ENCODE measurements at places on chromosomes 3 and 15. TPM values are rescaled to one million over a fixed set of nuclear protein-coding genes. Genes with fewer than 3 reads are reported as not detected.

The SRGAP3 gene
- total RNA-seq = 6.1 TPM

The IL17RB gene
- 18.6 TPM for total RNA-seq

The CEMIP gene
- 2.1 TPM for total RNA-seq

The FGD5 gene
- total RNA-seq = 4.4 TPM

The NOX5 gene
- 0.17 TPM for total RNA-seq

The MNS1 gene
- 2.8 TPM for total RNA-seq

The SPESP1 gene
- total RNA-seq = 5.9 TPM

The GRIP2 gene
- total RNA-seq = 0.47 TPM

The SEMA3G gene
- 2.4 TPM for total RNA-seq

The SLC22A13 gene
- 1.1 TPM for total RNA-seq

The REC114 gene
- not detected for total RNA-seq

The UNC45A gene
- 74.5 TPM for total RNA-seq

DNA sequence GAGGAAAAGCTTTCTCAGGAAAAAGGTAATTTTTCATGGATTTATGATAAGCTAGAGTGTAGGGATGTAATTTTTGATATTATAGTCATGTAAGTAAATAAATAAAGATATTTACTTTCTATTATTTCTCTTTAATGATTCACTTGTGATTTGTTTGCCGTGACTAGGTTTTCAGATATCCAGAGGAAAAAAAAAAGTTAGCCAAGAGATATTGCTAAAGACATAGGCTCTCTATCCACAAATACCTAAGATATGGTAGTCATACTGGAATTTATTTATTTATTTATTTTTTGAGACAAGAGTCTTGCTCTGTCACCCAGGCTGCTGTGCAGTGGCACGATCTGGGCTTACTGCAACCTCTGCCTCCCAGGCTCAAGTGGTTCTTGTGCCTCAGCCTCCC is 59.9 kb downstream of the AP4E1 start:
- H3K36me3 ChIP-seq = no peaks in the 10 kb centered on the region
- DNase-seq = no peak
- H3K4me1 ChIP-seq = no peaks in the 10 kb centered on the region
- no peak overlapping the region for H3K27ac ChIP-seq
- H3K4me3 ChIP-seq = no peak overlapping the region

DNA sequence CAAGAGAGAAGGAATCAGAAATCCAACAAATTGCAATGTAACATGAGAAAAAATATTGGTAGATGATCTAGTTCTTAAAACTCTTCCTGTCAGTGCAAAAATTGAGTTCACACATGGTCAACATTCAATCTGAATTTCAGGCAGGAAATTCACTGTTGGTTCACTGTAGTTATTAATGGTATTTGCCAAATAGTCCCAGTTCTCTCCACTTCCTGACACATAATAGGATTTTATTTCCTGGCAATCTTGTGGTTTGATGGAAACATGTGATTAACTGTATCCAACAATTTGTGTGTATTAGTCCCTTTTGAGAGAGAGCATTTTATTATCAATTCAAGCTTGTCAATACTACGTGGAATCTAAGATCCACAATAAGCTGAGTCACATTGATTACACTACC is 1103.1 kb downstream of the ROBO2 start:
- H3K27ac ChIP-seq = no peak overlapping the region
- H3K27me3 ChIP-seq = no peaks in the 10 kb centered on the region
- no peaks in the 10 kb centered on the region for H3K4me1 ChIP-seq
- H3K36me3 ChIP-seq = no peaks in the 10 kb centered on the region

- H3K4me1 ChIP-seq = peaks cover 12% of the 10 kb centered on the region
- H3K36me3 ChIP-seq = no peaks in the 10 kb centered on the region
- DNase-seq = peak; percentile 93
- H3K27ac ChIP-seq = peak overlapping the region; percentile 88
- H3K4me3 ChIP-seq = no peak overlapping the region
- no peaks in the 10 kb centered on the region for H3K27me3 ChIP-seq
Observed at GRCh38 chr3:5017925-5018531, 38.8 kb downstream of the BHLHE40 start.

- H3K27ac ChIP-seq = no peak overlapping the region
- no peaks in the 10 kb centered on the region for H3K4me1 ChIP-seq
- no peaks in the 10 kb centered on the region for H3K27me3 ChIP-seq
- no peak overlapping the region for H3K4me3 ChIP-seq
Observed at GRCh38 chr15:38532728-38533127, 31.9 kb downstream of the RASGRP1 start.

GRCh38 chr3:112097378-112097777 is 11.2 kb downstream of the C3orf52 start:
- no peaks in the 10 kb centered on the region for H3K4me1 ChIP-seq
- H3K36me3 ChIP-seq = no peaks in the 10 kb centered on the region
- H3K27ac ChIP-seq = peak overlapping the region; percentile 44

- DNase-seq = no peak
- no peaks in the 10 kb centered on the region for H3K4me1 ChIP-seq
- H3K4me3 ChIP-seq = no peak overlapping the region
- no peaks in the 10 kb centered on the region for H3K27me3 ChIP-seq
Observed at GRCh38 chr3:173624086-173624485, 226.5 kb downstream of the NLGN1 start.

DNA sequence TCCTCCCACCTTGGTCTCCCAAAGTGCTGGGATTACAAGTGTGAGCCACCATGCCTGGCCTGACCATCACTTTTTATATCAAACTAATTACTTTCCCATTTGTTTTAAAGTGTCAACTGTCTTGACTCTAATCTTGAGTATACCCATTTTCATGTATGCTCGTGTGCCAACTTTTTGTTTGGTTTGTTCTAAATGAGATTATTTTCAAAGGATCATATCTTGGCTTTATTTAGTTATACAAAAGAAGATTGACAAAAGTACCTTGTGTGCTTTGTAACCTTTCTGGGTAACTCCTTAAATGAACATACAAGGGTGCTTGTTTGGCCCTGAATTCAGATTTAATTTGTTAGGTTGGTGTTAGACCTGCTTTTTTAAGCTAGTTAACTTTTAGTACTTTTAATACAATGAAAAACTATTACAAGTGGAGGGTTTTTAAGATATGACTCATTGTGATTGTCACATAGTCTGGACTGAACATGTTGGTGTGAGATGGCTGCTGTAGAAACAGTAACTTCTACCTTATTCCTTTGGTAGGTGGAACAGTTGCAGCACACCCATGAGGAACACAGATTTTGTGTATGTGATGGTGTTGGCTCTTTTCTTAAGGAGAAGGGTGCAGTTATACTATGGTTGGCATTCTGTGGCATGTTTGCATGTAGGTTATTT is 10.7 kb downstream of the KIF23 start:
- H3K27ac ChIP-seq = no peak overlapping the region
- no peak overlapping the region for H3K4me3 ChIP-seq
- no peaks in the 10 kb centered on the region for H3K36me3 ChIP-seq
- no peaks in the 10 kb centered on the region for H3K27me3 ChIP-seq
- no peak for DNase-seq

DNA sequence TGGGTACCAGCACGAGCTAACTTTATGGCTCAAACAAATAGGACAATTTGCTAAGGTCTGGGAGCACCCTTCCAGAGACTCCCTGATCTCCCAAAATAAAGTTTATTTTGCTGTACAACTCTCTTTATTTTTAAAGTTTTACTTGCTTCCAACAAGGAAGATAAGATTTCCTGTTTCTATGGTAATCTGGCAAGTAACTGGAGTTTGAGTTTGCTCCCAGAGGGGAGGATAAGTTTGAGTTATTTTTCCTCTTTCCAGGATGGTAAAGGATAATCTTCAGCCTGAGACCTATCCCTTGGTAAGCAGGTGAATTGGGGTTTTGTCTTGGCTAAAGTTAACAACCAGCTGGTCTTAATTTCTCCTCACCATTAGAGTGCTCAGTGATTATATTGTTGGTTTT is 1019.4 kb upstream of the ALCAM start:
- no peaks in the 10 kb centered on the region for H3K4me1 ChIP-seq
- no peak for DNase-seq
- H3K4me3 ChIP-seq = no peak overlapping the region
- H3K36me3 ChIP-seq = no peaks in the 10 kb centered on the region
- H3K27me3 ChIP-seq = no peaks in the 10 kb centered on the region
- H3K27ac ChIP-seq = no peak overlapping the region

DNA sequence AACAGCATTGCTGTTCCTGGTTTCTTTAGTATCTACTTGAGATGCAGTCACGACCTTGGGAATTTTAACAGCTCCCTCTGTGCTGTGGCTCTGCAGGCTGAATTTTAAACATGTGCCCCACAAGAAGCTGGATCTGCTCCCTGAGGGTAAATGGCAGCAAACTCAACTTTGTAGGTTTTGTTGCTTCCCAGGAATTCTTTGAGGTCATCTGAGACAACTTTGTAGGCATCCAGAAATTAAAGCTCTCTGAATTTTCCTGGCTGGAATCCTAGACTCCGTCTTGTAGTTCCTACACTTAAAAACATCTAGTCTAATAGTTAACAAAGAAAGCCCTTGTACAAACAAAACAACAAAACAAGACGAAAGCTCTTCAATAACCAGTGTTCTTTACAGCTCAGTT is 366.3 kb downstream of the FEZF2 start:
- no peak overlapping the region for H3K4me3 ChIP-seq
- H3K27ac ChIP-seq = no peak overlapping the region
- DNase-seq = no peak
- H3K4me1 ChIP-seq = no peaks in the 10 kb centered on the region

DNA sequence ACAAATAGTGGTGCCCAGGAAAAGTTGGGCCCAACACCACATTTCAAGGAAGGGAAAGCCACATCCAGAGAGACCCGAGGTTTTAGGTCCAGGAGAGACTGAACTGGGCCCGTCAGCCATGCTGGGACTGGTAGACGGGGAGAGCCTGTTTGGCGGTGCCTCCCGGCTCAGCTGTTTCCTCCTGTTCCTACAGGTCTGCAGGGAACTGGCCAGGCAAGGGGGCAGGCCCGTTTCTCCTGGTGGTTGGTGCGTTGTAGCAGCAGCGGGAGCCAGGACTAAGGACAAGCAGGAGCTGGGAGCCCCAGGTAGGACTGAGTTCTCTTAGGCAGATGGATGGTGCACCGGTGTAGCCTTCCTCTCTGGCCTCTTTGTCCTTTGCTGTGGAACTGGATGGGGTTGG is 3.9 kb downstream of the PRKCD start:
- no peak overlapping the region for H3K27ac ChIP-seq
- H3K36me3 ChIP-seq = no peaks in the 10 kb centered on the region
- no peak overlapping the region for H3K4me3 ChIP-seq
- no peaks in the 10 kb centered on the region for H3K27me3 ChIP-seq

DNA sequence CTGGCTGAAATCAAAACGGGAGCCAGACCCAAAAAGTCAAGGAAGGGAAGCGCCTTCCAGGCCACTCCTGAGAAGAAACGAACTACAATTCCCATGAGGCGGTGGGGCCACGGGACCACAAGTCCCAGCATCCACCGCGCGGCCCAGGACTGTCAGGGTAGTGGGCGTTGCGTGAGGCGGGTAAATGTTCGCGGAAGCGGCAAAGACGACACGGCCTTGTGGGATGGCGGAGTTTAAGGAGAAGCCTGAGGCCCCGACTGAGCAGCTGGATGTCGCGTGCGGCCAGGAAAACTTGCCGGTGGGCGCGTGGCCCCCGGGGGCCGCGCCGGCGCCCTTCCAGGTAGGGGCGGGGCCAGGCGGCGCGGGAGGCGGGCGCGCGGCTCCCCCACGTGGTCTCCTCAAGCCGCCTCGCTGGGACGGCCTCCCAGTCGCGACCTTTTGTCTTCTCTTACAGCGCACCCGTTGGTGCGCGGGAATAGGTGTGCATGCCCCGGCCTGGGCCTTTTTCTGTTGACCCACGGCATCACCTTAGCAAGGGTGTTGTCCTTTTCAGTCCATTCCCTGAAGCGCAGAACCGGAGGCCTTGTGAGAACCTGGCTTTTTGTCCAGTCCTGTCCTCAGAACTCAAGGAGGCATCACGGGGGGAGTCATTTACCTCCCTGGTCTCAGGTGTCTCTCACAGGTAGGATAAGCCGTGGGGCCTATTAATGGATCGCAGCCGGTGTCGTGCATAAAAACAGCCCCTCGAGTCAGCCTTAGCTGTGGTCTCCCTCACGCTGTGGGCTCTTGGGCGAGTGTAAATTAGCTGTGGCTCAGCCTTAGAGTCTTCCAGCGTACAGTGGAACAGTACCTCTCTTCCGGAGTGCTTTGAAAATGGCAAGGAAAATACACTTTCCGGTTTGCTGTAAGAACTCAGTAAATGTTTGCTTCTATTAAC is at the start of gene SETMAR:
SETMAR (plus strand) TSS at position 183 of the 937 bp plus-strand sequence; CDS start at position 185, 2 bp downstream.
- DNase-seq = peak; percentile 91
- H3K27ac ChIP-seq = peak within 1 kb of the TSS; percentile 85
- no peaks in the 10 kb centered on the region for H3K36me3 ChIP-seq
- H3K27me3 ChIP-seq = no peaks in the 10 kb centered on the region

GRCh38 chr3:13547591-13548371 is 1.1 kb upstream of the FBLN2 start:
- H3K4me1 ChIP-seq = no peaks in the 10 kb centered on the region
- no peak overlapping the region for H3K27ac ChIP-seq
- DNase-seq = no peak

DNA sequence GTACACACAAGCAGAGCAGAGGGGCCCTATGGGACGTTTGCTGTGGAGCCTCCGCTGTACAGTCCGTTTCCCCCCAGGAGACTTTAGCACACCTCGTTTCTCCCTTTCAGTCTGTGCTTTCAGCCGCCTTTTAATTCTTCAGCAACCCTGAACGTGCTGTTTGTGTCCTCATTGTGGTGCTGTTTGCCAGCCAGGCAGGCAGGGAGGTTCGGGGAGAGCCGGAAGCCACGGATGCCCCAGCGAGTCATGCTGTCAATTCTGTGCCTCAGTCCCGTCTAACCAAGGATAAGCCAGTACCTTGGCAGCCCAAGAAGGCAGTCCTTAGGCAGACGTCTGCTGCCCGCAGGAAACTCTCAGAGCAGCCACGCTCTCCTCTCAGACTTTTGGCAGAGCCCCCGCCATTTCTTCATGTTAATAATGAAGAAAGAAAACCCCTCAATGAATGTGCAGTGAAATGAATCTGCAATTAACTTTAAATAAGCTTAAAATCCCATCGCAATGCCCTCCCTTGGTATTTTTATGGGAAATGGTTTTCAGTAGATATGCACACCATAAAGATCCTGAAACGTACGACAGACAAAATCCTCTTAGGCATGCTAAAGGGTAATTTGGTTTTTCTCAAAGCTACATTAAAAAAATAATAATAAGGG is 158.6 kb downstream of the UACA start:
- H3K27ac ChIP-seq = no peak overlapping the region
- H3K4me1 ChIP-seq = no peaks in the 10 kb centered on the region
- no peaks in the 10 kb centered on the region for H3K36me3 ChIP-seq
- DNase-seq = no peak
- no peak overlapping the region for H3K4me3 ChIP-seq

DNA sequence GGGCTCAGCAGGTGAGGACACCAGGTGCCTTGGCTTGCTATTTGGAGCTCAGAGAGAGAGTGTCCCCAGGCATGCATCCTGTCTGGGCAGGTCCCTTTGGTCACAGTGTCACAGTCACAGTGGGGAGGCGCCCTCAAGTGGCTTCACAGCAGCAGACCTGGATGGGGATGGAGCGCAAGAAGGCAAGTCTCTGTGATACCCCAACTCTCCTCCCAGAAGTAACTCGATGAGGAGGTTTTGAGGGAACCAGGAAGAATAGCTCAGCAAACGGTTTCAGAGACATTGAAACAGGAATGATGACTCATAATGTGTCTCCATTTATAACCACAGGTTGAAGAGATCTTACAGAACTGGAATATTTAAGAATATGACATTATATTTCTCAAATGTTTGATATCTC is 66.5 kb upstream of the SH3GL3 start:
- no peak overlapping the region for H3K27ac ChIP-seq
- H3K36me3 ChIP-seq = no peaks in the 10 kb centered on the region
- H3K4me3 ChIP-seq = no peak overlapping the region
- peaks cover 13% of the 10 kb centered on the region for H3K27me3 ChIP-seq
- H3K4me1 ChIP-seq = no peaks in the 10 kb centered on the region

- H3K36me3 ChIP-seq = no peaks in the 10 kb centered on the region
- H3K27me3 ChIP-seq = no peaks in the 10 kb centered on the region
- no peak for DNase-seq
- no peak overlapping the region for H3K4me3 ChIP-seq
- H3K27ac ChIP-seq = no peak overlapping the region
Observed at GRCh38 chr15:100114571-100114970, 227.2 kb downstream of the ADAMTS17 start.
